EL (cell line): ENCODE measurements at places on chromosomes 2 and 18.

- no peak for DNase-seq
These were observed 28.8 kb downstream of the CAVIN2 start for GRCh38 chr2:191818133-191818532.

DNA sequence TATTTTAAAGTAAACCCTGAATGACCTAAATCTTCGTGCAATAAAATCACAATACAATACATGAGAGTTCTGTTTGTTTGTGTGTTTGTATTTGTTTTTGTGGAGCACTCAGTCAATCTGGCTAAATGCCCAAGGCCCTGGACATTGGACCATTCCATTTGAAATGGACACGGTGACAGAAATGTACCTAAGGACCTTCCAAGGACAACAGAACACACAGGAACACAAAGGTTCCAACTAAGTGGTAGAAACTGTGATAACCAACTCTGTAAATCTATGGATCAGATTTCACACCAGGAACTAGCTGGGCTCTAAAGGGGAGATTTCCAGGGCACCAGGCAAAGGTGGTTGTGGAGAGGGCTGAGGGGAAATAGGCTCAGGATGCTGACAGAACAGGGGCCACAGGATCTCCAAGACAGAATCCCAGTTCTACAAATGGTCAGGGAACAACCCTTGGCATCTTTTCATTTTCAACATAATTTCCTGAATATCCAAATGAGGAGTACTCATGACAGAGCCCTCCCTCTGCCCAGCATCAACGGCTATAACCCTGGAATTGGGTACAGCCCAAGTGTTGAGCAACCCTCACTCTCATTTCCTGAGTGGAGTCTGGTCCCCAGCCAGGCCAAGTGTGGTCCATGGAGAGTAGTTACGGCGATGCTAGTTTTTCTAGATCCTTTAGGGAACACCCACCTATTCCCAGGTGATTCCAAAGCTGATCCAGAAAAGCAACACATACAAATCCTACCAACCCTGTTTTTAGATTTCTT is 78.4 kb downstream of the NCKAP5 start:
- peak; percentile 28 for DNase-seq

DNA sequence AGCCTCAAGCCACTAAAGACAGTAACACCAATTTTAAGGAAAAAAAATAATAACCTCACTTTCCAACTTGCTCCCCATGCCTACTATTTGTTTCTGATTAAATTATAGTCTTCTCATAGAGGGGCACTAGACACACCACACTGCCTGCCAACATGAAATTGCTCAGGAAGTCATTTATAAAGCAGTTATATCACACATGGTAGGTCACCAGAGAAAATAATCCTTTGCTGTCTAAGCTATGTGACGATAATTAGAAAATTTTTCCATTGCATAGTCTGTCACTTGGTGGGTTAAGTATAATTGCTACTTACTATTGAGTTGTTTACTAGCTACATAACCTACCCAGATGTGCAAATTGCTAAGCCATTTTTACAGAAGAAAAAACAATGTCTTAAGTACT is 85.2 kb downstream of the INO80D start:
- DNase-seq = no peak

DNA sequence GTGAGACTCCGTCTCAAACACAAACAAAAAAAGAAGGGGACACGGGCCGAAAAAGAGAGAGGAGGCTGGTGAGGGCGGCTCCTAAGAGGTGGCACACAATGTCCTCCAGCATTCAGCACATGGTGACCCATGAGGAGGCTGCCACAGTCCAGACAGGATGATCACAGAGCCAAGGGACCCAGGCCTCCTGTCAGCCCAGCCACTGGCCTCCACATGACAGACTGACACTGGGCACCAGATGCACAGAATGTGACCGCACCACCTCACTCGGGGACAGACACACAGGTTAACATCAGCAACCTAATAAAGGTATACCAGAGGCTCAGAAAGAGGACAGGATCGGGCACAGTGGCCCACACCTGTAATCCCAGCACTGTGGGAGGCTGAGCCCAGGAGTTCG is 21.0 kb downstream of the PASK start:
- DNase-seq = no peak

DNA sequence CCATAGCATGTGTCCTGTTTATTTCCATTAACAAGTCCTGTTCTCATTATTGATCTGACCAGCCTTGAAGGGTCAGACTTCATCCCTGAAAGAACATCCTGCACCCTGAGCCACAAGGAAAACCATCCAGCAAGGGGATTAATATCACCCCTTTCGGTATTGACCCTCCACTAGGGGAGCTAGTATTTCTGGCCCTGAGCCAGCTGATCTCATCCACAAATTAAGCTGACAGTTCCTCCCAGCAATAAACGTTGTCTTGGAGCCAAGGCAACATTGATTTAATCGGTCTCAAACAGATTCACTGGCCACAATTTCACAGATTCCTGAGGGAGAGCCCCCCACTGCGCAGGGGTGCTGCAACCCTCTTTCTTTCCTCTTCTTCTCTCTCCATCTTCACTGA is 353.1 kb upstream of the FANCL start:
- peak; percentile 20 for DNase-seq

DNA sequence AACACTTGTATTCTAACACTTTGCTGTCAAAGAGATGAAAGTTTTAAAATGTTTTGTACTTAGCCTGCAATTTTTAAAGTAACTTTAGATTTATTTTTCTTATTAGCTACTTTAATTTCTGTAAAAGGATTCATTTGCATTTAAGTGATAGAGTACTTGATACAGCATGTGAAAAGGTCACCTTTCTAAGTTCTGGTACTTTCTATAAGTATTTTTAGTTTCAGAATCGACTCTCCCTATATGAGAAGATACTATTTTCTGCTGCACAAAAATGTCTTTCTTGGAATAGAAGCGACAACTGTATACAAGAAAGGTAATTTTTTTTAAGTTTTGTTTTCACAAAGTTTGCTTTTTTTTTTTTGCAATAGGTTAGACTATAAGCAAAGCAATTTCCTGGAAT is 72.9 kb downstream of the METTL8 start:
- no peak for DNase-seq

GRCh38 chr2:230847883-230848388 is 16.8 kb upstream of the ITM2C start:
- DNase-seq = peak; percentile 83

- no peak for DNase-seq
These were observed 78.6 kb downstream of the BARD1 start for GRCh38 chr2:214730800-214731407.

- no peak for DNase-seq
These were observed 24.6 kb downstream of the RTN4 start for GRCh38 chr2:55025627-55026026.

GRCh38 chr2:225465827-225466226 is 66.3 kb downstream of the NYAP2 start:
- DNase-seq = no peak

DNA sequence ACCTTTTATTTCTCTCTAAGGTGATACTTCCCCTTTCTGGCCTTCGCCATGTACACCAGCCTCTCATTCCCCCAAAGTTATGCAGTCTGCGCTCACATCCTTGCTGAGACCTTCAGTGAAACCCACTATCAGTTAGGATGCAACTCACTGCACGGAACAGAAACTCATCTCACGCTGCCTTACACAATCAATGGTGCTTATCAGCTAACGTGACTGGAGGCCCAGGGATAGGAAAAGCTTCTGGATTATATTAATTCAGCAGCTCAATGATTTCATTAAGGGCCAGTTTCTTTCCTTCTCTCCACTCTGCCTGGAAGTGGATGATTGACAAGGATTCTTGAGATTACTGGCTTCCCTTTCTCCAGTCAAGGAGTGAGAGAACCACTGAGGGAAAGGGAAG is 44.8 kb downstream of the CDH2 start:
- no peak for DNase-seq

DNA sequence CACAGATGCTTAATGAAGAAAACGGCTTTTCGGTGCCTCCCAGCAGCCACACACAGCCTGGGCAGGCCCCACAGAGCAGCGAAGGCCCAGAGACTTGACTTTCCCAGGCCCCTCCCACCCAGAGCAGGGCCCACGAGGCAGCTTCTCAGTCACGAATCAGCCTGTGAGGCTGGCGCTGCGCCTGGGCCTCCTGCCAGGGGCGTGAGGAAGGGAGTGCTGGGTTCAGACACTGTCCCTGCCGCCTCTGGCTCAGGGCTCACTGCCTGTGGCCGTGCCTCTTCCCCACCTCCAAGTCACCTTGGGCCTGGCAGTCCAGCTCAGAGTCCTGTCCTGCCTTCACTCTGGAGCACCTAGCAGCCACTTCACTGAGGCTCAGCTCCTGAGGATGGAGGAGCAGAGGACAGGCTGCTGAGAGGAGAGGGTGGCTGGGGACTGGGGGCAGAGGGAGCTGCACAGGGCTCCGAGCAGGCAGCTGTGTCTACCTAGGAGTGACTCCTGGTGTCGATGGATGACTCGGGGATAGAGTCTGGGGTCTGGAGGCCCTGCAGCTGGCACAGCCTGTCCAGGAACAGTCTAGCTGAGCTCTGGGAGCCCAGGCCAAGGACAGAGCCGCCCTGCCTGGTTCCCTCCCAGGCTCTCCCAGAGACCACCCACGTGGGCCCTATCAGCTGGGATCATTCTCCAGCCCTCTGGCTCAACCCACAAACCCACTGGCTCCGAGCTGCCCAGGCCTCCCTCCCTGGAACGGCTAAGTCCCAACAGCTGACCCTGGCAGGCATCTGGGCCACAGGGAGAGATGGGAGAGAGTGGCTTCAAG is 36.4 kb upstream of the FOSL2 start:
- DNase-seq = peak; percentile 91

DNA sequence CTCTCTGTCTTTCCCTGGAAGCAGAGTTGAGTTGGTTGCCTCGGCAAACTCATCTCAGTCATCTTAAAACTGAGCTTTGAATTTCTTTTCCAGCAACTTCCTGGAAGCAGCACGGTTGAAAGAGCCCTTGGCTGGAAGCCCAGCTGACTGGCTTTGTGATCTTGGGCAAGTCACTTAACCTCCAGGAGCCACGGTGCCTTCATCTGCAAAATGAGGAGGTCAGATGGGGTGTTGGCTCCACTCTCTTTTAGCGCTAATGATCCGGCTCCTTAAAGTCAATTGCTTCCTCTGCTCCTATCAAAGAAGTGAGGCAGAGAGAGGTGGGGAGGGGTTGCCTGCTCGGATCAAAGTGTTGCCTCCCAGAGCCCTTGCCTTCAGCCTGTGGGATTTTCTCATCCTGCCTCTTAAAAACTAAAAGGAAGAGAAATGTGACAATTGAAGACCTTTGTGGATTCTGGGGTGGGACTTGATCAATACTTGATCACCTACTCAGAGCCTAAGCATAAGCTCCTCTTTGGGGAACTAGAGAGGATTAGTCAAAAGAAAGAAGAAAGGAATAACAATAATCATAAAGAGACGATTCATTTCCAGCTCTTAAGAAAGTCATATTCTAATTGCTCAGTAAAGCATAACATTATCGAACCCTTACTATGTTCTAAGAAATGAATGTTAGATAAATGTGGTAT is 86.6 kb downstream of the MYCN start:
- no peak for DNase-seq

GRCh38 chr2:30974092-30974491 is 164.1 kb downstream of the GALNT14 start:
- DNase-seq = no peak

DNA sequence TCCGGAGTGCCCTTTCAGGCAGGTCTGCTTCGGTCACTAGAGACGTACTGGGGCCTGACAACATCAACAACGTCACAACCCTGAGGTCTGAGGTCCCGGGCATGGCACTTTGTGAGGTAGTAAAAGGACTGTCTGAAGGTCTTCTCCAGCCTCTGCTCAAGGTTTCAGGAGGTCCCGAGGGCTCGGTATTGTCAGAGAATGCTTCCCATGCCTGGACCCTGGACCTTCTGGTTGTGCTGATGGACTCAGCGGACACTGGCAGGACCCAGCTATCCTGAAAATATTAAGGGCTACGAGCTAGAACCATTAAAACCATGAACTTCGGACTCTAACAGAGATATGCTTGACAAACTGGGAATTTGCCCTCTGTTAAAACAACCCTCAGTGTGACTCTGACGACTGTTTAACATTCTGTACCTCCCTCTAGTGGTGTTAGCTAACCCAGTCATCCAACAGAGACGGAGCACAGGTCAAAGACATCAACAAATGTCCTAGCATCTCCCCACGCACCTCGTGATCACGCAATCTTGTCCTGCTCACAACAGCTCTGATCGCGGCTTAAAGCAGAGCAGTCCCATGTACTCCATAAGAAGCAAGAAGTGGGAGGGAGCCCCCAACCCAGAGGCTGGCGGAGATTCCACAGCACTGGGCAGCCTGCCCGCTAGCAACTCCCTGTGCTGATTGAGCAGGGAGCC is 96.5 kb downstream of the CCDC93 start:
- DNase-seq = no peak

DNA sequence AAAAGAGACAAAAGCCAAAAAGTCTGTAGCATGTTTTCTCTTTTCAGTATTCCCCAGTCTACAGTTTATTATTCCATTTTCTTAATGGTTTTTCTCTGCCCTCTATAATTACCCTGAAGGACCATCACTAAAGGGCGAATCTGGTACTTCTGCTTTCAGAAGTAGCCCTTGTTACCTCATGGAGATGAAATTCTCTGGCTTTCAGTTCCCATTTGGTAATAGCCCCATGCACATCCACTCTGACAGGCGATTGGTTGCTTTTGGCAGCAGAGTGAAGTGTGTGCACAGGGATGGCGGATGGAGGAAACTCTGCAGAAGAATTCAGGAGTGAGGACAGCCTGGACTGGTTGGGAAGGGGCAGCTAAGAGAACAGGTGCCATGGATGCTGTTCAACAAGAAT is 66.3 kb upstream of the NABP1 start:
- no peak for DNase-seq

- no peak for DNase-seq
These were observed 126.6 kb downstream of the EN1 start for GRCh38 chr2:118720866-118721265.

DNA sequence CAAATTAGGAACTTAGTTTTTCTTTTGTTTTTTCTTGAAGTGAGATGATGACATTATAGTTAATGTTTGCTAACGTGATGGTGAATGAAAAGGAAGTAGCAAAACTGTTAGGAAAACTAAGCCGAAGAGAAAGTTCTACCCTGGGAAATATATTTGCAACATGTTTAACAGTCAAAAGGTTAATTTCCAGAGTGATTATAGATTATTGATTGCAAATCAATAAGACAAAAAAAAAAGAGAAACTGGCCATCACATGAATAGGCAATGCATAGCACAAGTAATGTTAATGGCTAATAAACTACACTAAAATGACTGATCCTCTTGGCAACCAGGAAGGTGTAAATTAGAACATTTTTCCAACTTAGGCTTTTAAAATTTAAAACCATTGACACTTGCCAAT is 26.0 kb upstream of the AMMECR1L start:
- DNase-seq = no peak

DNA sequence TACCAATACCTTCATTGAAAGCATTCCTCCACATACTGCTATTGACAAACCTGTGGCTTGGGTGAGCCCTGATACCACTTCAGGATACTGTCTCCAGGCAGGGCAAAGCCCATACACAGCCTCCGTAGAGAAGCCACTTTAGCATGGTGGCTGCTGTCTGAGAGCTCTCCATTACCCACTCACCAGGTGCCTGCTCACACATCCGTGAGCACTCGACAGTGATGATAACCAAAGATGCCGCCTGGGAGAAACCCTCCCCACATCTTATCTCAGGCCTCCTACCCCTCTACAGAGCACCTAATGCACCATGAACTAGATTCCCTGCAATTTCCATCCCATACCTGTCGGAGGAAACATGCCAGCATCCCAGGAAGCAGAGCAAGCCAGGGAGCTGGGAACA is 57.6 kb upstream of the KLHL29 start:
- DNase-seq = no peak

GRCh38 chr18:69727912-69728572 is 219.6 kb downstream of the CD226 start:
- DNase-seq = no peak
